Lower lobe of right lung (tissue), 2 donors: ENCODE measurements at places on chromosomes 4 and X. TPM values are rescaled to one million over a fixed set of nuclear protein-coding genes. Genes with fewer than 3 reads are reported as not detected.
A peak's percentile ranks its signal among the peaks of the same experiment; 100 is the strongest.

DNA sequence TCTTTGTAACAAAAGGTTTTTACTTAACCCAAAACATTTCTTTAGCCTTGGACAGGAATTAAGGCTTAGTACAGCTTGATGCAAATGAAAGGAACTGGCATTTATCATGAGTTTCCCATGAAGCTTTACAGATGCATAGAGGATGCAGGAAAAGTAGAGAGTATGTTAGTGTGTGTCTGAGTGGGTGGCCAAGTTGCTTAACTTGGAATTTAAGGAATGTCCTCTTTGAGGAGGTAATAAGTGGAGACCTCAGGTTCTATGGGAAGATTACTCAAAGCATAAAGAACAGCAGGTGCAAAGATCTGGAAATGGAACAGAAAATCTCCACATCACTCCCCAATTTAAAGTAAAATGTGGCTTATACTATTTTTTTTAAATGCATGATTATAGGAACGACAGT, 457.9 kb downstream of the KCNIP4 start:
- H3K27me3 ChIP-seq, result no peaks in the 10 kb centered on the region
- no peak overlapping the region for H3K27ac ChIP-seq
- no peak overlapping the region for H3K4me3 ChIP-seq
- H3K36me3 ChIP-seq, result no peaks in the 10 kb centered on the region
- DNase-seq, result no peak
- no peaks in the 10 kb centered on the region for H3K4me1 ChIP-seq

- no peaks in the 10 kb centered on the region for H3K27me3 ChIP-seq
- H3K36me3 ChIP-seq, result no peaks in the 10 kb centered on the region
- no peak overlapping the region for H3K27ac ChIP-seq
- H3K4me1 ChIP-seq, result no peaks in the 10 kb centered on the region
- no peak for DNase-seq
Observed at GRCh38 chrX:107566604-107567262, 61.6 kb upstream of the PRPS1 start.

DNA sequence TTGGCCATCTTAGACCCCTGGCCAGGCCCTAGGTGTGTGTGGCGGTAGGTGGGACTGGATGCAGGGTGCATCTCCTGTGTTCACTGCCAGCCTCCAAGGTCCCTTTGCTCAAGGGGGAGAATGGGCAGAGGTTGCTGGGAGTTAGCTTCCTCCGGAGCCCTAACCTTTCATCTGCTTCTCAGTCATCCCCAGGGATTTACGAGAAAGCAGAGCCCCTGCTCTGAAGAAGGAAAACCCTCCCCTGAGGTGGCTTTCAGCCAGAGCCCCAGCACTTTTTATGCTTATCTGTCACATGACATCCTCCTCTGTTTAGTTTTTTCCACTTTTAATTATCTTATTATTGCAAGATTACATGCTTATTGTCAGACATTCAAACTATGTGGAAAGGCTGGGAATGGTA, 44.9 kb upstream of the DDX3X start:
- no peak overlapping the region for H3K27ac ChIP-seq
- no peaks in the 10 kb centered on the region for H3K4me1 ChIP-seq
- no peak overlapping the region for H3K4me3 ChIP-seq
- DNase-seq, result no peak
- H3K27me3 ChIP-seq, result no peaks in the 10 kb centered on the region

DNA sequence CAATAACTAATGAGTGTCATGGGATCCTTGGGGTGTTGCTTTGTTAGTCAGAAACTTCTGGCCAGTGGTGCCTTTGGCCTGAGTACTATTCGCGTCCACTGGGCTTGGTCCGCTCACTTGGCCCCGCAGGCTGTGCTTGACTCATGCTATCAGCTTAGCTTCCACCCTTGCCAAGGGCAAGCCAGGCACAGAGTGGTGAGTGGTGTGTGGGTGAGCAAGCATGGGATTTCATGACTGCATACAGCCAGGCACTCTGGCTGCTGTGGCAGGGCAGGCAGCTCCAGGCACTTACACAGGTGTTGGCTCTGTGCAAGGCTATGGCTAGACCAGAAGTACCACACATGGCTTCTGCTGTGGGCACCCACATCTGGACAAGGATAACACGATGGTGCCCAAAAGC, 1026.3 kb downstream of the PCDH19 start:
- H3K27me3 ChIP-seq, result no peaks in the 10 kb centered on the region
- DNase-seq, result no peak
- no peak overlapping the region for H3K4me3 ChIP-seq
- H3K36me3 ChIP-seq, result no peaks in the 10 kb centered on the region
- H3K4me1 ChIP-seq, result no peaks in the 10 kb centered on the region

The TCEAL5 gene
- total RNA-seq, result not detected

The IBSP gene
- total RNA-seq, result not detected

The NUDT10 gene
- total RNA-seq, result not detected

- peaks cover 8% of the 10 kb centered on the region for H3K4me1 ChIP-seq
- H3K36me3 ChIP-seq, result no peaks in the 10 kb centered on the region
- H3K27ac ChIP-seq, result no peak overlapping the region
- H3K27me3 ChIP-seq, result no peaks in the 10 kb centered on the region
- H3K4me3 ChIP-seq, result no peak overlapping the region
Observed at GRCh38 chr4:168871632-168872031, 138.4 kb downstream of the CBR4 start.

The CXCL10 gene
- 3.3 TPM for total RNA-seq

- no peaks in the 10 kb centered on the region for H3K4me1 ChIP-seq
- no peak overlapping the region for H3K4me3 ChIP-seq
- H3K36me3 ChIP-seq, result no peaks in the 10 kb centered on the region
- H3K27ac ChIP-seq, result no peak overlapping the region
- DNase-seq, result no peak
Observed at GRCh38 chrX:97471071-97471470, 587.4 kb downstream of the RPA4 start.

- DNase-seq, result no peak
- no peaks in the 10 kb centered on the region for H3K36me3 ChIP-seq
- H3K4me3 ChIP-seq, result no peak overlapping the region
Observed at GRCh38 chr4:186717556-186717955, 6.1 kb downstream of the FAT1 start.

GRCh38 chr4:1019729-1020470, 8.5 kb downstream of the FGFRL1 start:
- no peak overlapping the region for H3K27ac ChIP-seq
- H3K36me3 ChIP-seq, result peaks cover 6% of the 10 kb centered on the region
- H3K4me1 ChIP-seq, result no peaks in the 10 kb centered on the region
- no peak overlapping the region for H3K4me3 ChIP-seq

GRCh38 chr4:1305261-1305711, 15.6 kb downstream of the MAEA start:
- no peak overlapping the region for H3K4me3 ChIP-seq
- H3K27ac ChIP-seq, result no peak overlapping the region
- peaks cover 28% of the 10 kb centered on the region for H3K4me1 ChIP-seq
- H3K36me3 ChIP-seq, result peaks cover 14% of the 10 kb centered on the region

GRCh38 chrX:72366178-72366577, 60.5 kb upstream of the CITED1 start:
- H3K27me3 ChIP-seq, result no peaks in the 10 kb centered on the region
- no peaks in the 10 kb centered on the region for H3K36me3 ChIP-seq
- DNase-seq, result no peak
- no peaks in the 10 kb centered on the region for H3K4me1 ChIP-seq
- no peak overlapping the region for H3K4me3 ChIP-seq
- no peak overlapping the region for H3K27ac ChIP-seq

GRCh38 chrX:136778916-136779315, 1.8 kb downstream of the ARHGEF6 start:
- H3K27me3 ChIP-seq, result no peaks in the 10 kb centered on the region
- DNase-seq, result no peak
- no peaks in the 10 kb centered on the region for H3K36me3 ChIP-seq
- H3K4me3 ChIP-seq, result peak overlapping the region; percentile 47
- H3K27ac ChIP-seq, result peak overlapping the region; percentile 73
- peaks cover 9% of the 10 kb centered on the region for H3K4me1 ChIP-seq

DNA sequence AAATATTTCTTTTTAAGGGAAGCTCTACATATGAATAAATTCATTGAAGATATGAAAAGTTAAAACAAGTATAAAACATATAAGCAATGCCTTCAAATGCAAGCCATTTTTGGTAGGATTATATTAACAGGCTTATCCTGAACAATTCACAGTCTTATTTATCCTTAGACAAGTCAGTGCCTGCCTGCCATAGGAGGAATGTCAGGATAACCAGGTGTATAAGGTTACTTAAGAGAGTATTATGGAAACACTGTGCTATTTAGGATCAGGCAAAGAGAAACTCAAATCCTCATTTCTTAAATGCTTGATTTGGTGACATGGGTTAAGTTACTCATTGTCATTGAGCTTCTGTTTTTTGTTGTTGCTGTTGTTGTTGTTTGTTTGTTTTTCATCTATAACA, 2029.9 kb upstream of the AGA start:
- no peak overlapping the region for H3K27ac ChIP-seq
- H3K36me3 ChIP-seq, result no peaks in the 10 kb centered on the region
- H3K27me3 ChIP-seq, result no peaks in the 10 kb centered on the region
- H3K4me3 ChIP-seq, result no peak overlapping the region
- DNase-seq, result no peak

GRCh38 chr4:2741626-2742025, 14.5 kb downstream of the TNIP2 start:
- peaks cover 59% of the 10 kb centered on the region for H3K36me3 ChIP-seq
- H3K27me3 ChIP-seq, result no peaks in the 10 kb centered on the region
- DNase-seq, result peak; percentile 30
- H3K27ac ChIP-seq, result no peak overlapping the region
- H3K4me3 ChIP-seq, result no peak overlapping the region

GRCh38 chrX:71000139-71000538, 68.0 kb downstream of the SNX12 start:
- no peaks in the 10 kb centered on the region for H3K4me1 ChIP-seq
- no peaks in the 10 kb centered on the region for H3K27me3 ChIP-seq
- no peak overlapping the region for H3K4me3 ChIP-seq
- H3K27ac ChIP-seq, result no peak overlapping the region
- no peaks in the 10 kb centered on the region for H3K36me3 ChIP-seq
- no peak for DNase-seq

The CCDC149 gene
- total RNA-seq, result 23.8 TPM

GRCh38 chr4:54513204-54513603, 144.6 kb upstream of the KIT start:
- H3K27ac ChIP-seq, result no peak overlapping the region
- no peaks in the 10 kb centered on the region for H3K36me3 ChIP-seq
- H3K27me3 ChIP-seq, result no peaks in the 10 kb centered on the region
- H3K4me3 ChIP-seq, result no peak overlapping the region
- H3K4me1 ChIP-seq, result no peaks in the 10 kb centered on the region

DNA sequence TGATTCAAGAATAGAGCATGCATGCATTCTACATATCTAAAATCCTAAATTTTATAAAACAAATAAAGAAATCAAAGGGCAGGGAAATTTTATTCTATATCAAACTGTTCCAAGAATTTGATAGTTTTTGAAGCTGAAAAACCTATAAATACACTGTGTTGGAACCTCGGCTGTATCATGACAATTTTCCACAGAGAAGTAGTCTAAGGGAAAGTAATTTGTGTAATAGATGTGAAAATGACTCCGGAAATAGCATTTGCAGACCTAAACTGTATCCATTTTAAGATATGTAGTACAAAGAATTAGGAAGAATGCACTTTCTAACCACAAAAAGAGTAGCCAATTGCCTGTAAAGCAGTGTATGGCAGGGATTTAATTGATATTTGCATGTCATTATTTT, 112.5 kb upstream of the WDR17 start:
- H3K27ac ChIP-seq, result no peak overlapping the region
- H3K27me3 ChIP-seq, result no peaks in the 10 kb centered on the region
- H3K4me1 ChIP-seq, result no peaks in the 10 kb centered on the region
- no peak for DNase-seq
- H3K4me3 ChIP-seq, result no peak overlapping the region
- H3K36me3 ChIP-seq, result no peaks in the 10 kb centered on the region

DNA sequence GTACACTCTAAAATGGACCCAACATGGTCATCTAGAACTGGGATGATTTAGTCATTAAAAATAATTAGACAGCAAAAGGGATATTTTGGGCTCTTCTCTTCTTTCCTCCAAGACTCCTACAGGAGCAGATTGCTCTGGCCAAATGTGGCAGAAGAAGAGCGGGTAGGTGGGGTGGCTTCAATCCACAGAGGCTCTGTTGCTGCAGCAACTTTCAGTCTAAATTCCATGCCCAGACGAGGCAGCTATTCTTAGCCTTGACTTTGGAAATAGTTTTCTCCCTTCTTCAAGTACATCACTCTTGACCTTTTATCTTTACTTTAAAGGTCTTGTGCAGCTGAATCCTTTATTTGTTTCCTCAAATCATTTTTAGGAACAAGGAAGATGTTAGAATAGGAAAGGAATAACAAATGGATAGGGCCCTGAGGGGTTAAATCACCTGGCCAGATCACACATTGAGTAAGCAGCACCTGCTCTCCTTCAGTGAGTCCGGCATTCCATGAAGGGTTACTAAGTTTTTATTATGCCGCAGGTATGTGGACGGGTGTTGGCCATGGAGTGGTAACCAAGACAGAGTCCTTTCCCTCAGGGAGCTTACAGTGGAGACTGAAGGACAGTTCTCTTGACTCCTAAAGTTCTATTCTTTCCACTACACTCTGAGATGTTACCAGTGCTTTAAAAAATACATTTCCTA, 19.3 kb upstream of the SORBS2 start:
- H3K4me3 ChIP-seq, result no peak overlapping the region
- no peaks in the 10 kb centered on the region for H3K36me3 ChIP-seq
- H3K27me3 ChIP-seq, result no peaks in the 10 kb centered on the region
- no peak for DNase-seq

The EFHC2 gene
- total RNA-seq, result 2.5 TPM

DNA sequence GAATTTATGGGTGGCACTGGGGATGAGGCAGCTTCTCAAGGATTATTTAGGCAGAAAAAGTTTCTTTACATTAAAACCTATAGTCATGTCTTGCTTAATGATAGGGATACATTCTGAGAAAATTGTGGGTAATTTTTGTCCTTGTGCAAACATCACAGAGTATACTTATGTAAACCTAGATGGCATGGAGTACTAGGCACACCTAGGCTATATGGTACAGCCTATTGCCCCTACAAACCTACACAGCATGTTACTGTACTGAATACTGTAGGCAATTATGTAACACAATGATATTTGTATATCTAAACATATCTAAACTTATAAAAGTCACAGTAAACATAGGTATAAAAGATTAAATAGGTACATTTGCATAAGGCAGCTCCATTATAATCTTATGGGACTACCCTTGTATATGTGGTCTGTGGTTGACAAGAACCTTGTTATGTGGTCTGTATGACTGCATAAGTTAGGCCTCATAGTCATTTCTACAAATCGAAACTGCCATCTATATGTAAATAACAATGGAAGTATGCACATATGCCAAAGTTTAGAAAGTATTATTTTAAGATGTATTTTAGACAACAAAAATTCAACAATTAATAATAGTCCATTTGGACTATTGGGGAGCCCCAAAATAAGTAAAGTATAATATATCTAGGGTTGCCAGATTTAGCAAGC, 87.3 kb downstream of the CFAP299 start:
- H3K4me3 ChIP-seq, result no peak overlapping the region
- no peaks in the 10 kb centered on the region for H3K36me3 ChIP-seq
- no peak overlapping the region for H3K27ac ChIP-seq
- no peak for DNase-seq
- no peaks in the 10 kb centered on the region for H3K27me3 ChIP-seq
